Activated T-helper 1 cell treated with Interleukin-2 at 50 U/mL for 16 hours (primary cell): ENCODE measurements at places on chromosomes 16 and 17.

DNA sequence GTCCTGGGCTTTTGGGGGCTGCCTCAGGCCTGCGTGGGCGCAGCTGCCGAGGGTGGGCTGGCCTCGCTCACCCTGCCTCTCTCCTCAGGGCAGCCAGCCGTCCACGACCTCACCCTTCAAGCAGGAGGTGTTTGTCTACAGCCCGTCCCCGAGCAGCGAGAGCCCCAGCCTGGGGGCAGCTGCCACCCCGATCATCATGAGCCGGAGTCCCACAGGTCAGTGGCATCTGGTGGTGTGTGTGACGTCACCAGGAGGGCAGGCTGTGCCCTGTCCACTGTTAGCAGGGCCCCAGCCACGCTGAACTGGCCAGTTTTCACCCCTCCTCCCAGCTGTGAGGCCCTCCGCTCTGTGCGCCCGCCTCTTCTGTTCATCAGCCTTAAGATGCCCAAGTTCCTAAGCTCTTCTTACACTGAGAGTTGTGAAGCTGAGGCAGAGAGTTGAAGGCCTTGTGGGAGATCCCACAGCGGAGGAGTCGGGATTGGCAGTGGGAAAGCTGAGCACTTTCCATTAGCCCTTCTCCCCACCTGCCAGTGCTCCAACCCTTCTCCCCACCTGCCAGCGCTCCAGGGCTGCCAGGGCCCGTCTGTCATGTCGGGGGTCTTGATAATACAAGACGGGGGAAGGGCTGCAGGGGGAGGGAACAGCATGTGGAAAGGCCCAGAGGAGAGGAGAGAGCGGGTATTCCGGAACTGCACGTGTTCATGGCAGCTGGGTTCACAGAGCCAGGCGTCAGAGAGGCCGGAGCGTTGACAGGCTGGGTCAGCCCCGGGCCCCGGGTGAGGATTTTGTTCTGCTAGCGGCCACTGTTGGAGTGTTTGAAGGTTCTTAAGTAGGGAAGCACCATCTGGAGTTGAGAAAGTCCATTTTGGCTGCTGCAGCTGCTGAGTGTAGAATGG is 36.3 kb downstream of the OR1D5 start:
- DNase-seq: no peak

DNA sequence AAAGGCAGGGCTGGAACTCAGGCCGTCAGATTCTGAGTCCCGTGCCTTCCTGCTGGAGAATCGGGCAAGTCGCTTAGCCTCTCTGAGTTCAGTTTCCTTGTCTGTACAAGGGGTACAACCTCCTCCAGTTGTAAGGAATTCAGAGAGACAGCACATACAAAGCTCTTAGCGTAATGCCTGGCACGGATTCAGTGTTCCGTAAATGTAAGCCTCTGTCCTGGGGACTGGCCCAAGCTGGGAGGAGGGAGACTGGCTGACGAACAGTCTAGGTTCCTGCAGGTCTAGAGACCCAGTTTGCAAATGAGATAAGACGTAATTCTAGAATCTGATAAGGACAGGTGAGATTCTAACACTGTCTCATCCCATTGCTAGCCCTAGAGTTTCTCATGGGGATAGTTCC is 9.9 kb downstream of the METTL22 start:
- no peak for DNase-seq

- DNase-seq: no peak
Measured at GRCh38 chr16:89161763-89162713, 9.5 kb upstream of the CDH15 start.

DNA sequence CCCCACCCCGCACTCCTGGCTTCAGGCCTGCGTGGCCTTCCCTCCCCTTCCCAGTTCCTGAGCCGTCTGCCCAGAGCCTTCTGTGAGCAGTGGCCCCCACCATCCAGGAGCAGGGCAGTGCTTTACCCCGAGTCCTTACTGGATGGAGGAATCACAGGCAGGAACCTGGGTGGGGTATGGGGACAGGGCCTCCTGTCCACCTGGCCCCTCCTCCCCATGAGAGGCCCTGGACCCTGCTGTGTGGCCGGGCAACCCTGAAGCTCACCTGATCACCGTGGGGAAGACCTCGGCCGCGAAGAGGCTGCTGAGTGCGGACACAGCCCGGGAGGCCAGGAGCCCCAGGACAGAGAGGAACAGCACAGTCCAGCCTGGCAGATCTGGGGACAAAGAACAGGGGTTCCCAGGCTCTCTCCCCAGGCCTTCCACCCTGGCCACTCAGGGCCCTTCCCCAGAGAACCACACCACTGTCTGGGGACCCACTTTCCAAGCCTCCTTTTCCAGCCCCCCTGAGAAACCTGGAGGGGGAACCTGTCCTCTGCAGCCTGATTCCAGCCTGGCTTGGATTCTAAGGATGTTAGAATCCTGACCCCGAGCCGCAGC is 3.2 kb downstream of the SLC22A31 start:
- no peak for DNase-seq

GRCh38 chr16:1821861-1822611 is 4.6 kb downstream of the HAGH start:
- DNase-seq: no peak

GRCh38 chr16:66970775-66971720 is 10.0 kb downstream of the CES3 start:
- DNase-seq: no peak

GRCh38 chr16:89319631-89319885 is 102.1 kb downstream of the ZNF778 start:
- DNase-seq: no peak

DNA sequence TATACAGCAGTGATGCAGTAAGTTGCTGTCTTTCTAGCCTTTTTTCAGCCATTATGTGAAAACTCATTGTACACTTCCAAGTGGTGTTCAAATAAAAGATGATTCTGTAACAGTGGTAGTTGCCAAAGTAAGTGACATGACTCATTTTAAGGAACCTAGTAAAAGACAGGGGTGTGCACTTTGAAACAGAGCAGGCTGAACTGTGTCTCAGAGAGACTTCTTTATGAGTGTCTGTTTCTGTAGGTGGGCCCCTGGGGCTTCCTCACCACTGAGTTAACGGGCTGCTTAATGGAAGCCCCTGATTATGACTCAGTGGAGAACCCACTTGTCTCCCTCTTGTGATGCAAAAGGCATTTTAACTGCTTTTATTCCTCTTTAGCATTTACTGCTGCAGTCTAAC is 147.3 kb downstream of the PCTP start:
- no peak for DNase-seq

DNA sequence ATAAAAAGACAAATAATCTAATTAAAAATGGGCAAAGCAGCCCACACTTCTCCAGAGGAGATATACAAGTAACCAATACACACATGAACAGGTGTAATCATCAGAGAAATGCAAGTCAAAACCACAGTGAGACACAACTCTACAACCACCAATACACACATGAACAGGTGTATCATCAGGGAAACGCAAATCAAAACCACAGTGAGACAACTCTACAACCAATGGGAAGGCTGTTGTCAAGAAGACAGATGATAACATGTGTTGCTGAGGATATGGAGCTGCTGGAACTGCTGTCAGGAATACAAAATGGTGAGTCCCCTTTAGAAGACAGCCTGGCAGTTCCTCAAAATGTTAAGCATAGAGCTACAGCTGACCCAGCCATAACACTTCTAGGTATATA is 22.5 kb upstream of the ENGASE start:
- no peak for DNase-seq

DNA sequence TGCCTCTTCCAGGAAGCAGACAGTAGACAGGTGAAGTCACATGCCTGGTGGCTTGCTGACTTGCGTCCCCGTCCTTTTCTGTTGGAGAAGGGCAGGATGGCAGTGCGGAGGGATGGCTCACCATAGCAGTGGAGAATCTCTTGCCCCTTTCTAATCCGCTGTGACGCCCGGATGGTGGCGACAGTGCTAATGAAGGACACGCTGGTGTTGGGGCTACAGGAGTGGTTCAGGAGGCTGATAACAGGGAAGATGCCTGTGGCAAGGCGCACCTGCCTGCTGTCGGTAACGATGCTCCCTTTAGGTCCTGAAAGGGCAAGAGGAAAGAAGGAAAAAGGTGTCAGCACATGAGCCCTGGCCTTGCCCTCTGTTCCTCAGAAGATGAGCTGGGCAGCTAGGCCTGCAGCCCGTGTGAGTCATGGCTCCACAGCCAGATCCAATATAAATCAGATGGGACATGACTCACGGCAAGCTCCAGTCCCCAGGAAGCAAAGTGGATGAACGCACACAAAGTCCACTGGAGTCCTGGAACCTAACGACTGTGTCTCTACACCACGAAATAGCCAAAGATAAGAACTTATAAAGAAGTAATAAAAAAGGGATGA is 25.5 kb downstream of the SERPINF1 start:
- DNase-seq: no peak

DNA sequence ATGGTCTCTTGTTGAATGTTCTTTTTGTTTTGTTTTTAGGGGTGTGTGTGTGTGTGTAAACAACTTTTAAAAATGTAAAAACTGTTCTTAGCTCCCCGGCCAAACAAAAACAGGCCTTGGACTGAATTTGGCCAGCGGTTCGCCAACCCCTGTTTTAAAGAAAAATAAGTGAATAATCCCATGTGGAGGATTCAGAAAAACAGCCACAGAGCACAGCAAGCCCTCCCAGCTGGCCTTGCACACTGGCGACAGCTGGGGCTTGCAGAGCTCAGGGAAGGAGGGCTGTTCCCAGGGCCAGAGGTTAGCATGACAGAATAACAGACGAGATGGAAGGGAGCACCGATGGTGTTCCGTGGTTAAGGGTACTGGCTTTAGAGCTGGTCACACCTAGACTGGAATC is 39.0 kb downstream of the EMP2 start:
- DNase-seq: no peak

DNA sequence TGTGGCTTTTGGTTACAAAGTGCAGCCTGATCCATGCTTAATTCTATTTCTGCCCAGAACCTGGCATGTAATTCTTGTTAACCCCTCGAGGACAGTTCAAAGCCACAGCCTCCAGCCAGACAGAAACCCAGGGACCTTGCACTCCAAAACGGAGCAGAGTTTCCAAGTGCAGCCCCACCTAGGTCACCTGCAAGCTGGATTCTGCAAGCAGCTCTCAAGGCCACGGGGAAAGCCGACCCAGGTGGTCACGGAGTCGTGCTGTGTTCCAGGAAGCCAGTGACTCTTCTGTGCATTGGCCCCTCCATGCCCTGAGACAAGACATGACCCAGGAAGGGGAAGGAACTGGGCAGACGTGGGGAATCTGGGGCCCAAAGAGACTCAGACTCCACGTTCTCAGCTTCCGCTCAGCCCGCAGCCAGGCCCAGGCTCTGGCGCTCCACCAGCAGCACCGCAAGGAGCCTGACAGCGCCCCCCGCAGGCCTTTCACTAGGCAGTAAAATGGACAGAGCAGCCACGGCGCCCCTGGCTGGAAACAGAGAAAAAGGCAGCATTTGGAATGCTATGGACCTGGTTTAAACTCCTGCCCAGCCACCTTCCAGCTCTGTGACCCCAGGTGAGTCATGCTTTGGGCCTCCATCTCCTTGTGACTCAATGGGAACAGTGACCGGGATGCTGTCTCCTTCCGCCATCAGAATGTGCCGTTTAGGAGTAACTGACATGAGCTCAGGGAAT is 27.3 kb upstream of the GSG1L start:
- no peak for DNase-seq

DNA sequence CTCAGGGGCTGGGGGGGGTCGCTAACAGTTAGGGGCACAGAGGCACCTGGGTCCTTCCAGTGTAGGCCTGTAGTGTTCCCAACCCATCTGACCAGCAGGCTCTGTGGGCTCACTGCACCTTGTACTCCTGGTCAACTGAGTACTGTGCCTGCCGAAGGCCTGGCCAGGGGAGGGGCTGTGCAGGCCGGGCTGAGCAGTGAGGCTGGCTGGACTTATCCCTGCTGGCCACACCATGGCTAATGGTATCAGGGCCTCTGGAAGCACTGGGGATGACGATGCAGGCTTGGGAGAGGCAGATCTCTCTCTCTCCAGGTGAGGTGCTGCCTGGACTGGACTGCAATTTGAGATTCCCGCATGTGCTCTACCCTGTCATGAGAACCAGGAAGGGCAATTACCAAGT is 58.9 kb upstream of the SDK2 start:
- no peak for DNase-seq
